NCI-H524 (cell line): ENCODE measurements at places on chromosomes 2 and 18.

DNA sequence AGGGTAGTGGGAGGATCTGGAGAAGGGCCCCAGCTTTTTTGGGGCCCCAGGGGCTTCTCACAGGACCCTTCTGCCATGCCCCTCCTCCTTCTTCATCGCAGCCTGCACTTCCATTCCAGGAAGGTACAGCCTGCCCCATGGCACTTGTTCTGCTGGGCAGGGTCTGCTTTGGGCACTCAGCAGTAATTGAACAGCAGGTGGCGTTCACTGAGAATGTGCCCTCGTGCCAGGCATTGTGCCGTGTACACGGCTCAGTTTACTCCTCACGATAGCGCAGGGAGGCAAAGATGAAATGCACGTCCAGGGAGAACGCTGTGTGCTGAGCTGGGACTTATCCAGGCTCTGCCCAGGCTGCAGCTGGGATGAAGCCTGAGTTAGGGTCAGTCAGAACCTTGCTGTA lies 54.8 kb upstream of the ASB18 start:
- DNase-seq, result no peak

- no peak for DNase-seq
Measured at GRCh38 chr2:90221300-90221651, 1529.8 kb downstream of the RPIA start.

- no peak for DNase-seq
Measured at GRCh38 chr18:75521816-75522215, 94.3 kb upstream of the SMIM21 start.

GRCh38 chr2:105382177-105382576 lies 16.7 kb downstream of the FHL2 start:
- no peak for DNase-seq

DNA sequence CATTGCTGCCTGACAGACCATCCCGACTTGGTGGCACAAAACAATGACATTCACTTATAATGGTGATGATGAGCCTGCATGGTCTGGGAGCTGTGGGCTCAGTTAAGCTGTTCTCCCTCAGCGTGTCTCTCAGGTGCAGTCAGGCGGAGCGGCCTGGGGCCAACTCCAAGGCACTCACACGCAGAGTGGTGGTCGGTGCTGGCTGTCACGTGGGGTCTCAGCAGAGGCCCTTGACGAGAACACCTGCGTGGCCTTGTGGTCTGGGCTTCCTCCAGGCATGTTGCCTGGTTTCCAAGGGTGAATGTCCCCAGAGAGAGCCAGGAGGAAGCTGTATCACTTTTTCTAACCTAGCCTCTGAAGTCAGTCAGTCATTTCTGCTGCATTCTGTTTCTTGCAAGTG lies 29.8 kb downstream of the ARMC9 start:
- no peak for DNase-seq

- peak; percentile 26 for DNase-seq
Measured at GRCh38 chr2:202237787-202238233, 587 bp downstream of the SUMO1 start.

GRCh38 chr2:231286964-231287363 lies 88.5 kb downstream of the ARMC9 start:
- no peak for DNase-seq

DNA sequence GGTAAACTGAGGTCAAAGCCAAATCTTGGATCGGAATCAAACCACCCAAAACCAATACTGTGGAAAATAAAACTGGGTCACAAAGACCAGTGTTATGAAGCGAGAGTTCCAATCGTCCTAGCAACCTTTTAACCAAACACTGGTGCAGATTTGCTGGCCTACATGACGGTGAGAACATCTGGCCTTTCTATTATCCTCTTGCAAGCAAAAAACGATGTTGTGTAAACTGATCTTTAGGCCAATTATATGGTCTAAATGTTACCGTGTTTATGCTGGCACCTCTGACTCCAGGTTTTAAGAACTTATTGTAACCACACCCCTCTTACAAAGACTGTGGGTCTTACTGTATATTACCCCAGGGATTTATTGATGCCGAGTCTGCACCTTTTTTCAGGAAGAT lies 145.9 kb downstream of the GFPT1 start:
- DNase-seq, result peak; percentile 54

DNA sequence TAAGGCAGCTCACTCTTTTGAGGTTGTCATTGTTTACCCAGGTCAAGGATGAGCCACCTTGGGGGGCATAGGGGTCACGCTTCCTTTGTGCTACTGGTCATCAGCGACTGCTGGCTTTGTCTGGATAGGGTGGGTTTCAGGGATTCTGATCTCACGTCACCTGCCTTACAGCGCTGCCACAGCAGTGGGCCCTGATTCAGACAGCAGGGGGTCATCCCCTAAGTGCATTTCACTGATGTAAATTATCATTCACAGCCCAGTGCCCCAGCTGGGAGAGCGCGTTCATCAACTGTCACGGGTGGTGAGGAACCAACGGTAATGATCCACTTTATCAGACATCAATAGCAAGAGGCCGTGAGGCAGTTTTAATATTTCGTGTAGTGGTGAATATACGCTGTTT lies 291.2 kb downstream of the NEDD4L start:
- peak; percentile 4 for DNase-seq

- peak; percentile 41 for DNase-seq
Measured at GRCh38 chr18:72542342-72542741, 1.8 kb downstream of the CBLN2 start.

- no peak for DNase-seq
Measured at GRCh38 chr2:57330447-57330846, 716.2 kb upstream of the VRK2 start.

DNA sequence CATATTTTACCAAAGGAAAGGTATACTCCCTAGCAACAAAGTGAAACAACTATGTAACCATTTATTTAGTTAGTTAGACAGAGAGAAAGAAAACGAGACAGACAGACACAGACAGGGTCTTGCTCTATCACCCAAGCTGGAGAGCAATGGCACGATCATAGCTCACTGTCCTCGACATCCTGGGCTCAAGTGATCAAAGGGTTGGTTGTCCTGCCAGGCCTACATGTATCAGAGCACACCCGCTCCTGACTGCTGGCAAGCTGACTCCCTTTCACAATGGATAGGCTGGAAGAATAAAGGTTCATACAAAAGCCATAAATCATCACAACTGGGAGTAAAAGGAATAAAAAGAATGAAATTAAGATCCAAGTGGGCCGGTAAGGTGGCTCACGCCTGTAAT lies 53.5 kb downstream of the ATL2 start:
- DNase-seq, result no peak

- no peak for DNase-seq
Measured at GRCh38 chr2:60029566-60029883, 523.9 kb downstream of the BCL11A start.

DNA sequence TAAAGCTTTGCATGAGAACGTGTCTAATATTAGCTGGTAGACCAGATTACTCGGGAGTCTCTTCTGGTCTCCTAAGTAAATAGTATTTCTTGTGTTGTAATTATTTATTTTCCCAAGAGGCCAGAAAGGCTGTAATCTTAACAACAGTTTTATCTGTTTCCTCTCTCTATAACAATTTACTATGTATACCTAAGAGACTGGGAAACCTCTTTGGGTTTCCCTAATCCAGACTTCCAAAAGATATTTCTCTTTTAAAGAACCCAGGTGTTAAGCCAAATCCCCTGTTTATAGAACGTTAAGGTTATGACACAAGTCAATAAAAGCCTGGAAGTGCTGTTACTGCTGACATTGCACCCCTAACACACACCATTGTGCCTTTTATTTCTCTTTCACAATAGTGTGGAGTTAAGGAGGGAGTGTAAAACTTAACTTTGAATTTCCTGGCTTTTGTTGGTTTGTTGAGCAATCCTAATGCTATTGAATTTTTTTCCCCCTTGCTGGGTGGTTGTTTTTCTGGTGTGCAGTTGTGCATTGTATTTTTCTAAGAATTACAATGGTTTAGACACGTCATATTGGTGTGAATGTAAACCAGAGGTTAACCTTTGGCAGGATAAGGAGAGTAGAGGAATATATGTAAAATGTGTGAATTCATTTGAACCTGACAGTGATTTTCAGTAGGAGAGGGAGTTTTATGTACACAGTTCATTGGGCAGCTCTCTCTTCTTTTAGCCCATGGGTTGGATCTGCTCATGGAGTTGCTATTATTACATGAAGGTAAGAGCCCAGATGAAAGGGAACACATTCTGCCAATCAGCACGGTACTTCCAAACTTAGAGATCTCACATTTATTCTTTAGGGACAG lies 192.8 kb downstream of the MTX2 start:
- no peak for DNase-seq

GRCh38 chr18:26656944-26657536 lies 108.7 kb upstream of the KCTD1 start:
- DNase-seq, result peak; percentile 59

DNA sequence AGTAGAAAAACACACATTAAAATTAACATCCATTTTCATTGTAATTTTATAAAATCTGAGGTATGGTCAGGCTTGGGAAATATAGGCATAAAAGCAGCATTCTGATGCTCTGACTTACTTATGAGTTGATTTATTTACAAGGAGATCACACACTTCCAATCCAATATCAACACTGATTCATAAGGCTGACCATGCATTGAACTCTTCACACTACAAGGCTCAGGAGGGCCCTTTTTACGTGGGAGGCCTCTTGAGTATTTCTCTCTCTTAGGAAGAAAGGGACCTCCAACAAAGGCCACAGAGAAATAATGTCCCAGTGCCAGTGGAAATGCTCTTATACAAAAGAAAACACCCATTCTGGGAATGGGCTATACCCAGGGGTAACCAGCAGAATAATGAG lies 222.8 kb downstream of the NAPG start:
- no peak for DNase-seq

DNA sequence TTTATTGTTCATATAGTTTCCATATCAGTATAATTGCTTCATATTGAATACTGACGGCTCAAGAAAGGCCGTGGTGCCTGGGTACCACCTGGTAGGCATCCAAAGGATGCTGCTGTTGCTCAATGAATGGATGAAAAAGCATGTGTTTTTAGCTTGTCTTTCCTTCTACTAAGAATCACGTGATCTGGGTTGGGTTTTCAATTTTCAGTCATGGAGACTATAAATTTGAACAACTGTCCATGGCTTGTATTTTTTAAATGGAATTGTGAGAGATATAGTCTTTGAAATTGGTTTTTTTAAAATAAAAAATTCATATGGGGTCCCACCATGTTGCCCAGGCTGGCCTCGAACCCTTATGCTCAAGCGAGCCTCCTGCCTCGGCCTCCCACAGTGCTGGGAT lies 25.3 kb downstream of the EMILIN2 start:
- DNase-seq, result no peak

DNA sequence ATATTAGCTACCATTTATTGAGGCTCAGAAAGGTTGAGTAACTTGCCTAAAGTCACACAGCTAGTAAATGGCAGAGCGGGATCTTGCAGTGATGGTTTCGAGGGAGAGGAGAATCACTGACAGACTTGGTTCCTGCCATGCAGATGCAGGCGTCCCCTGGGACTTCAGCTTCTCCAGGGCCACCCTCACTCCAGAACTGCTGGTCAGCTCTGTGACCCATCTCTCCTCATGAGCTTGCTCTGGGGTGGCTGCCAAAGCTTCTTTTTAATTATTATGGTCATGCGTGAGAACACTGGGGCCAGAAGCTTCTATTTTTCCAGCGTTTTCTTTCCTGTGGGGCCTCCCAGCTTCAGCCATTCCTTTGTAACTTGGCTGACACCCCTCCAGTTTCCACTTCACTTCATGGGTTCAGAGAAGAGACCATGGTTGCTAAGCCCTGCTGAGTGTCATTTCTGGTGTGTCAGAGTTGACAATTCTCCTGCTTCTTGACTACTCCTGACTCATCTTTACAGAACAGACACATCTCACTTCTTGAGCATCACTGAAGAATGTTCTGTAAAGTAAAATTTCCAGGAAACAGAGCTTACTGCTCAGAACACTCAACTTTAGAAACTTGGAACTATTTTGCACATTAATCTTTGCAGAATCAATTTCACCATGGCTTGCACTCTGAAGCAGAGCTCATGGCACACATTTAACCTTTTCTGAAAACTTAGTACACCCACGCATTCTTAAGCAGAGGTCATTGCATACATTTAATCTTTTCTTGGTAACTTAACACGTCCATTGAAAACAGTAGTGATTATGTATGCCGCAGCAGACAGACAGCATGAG lies 70.4 kb downstream of the IL1R2 start:
- no peak for DNase-seq

GRCh38 chr2:112290088-112290487 lies 14.7 kb downstream of the ZC3H6 start:
- no peak for DNase-seq

- no peak for DNase-seq
Measured at GRCh38 chr2:226600184-226600583, 199.4 kb downstream of the IRS1 start.

- no peak for DNase-seq
Measured at GRCh38 chr2:20179755-20180594, 45.0 kb downstream of the SDC1 start.

DNA sequence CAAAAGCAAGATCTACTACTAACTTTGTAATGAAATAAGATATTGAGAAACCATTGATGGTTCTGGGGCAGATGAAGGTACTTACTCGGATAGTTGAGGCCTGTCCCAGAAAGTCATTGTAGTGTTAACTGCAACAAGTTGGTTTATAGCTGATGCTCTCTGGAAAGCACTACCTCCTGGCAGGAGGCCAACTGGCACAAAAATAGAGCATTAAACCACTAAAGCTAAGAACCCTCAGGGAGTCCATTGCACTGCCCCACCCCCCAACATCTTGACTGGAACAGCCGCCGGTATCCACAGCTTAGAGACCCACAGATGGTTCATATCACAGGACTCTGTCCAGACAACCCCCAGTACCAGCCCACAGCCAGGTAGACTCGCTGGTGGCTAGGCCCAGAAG lies 552.5 kb upstream of the CRIM1 start:
- DNase-seq, result peak; percentile 7

GRCh38 chr2:144201868-144202468 lies 318.0 kb downstream of the ZEB2 start:
- no peak for DNase-seq

DNA sequence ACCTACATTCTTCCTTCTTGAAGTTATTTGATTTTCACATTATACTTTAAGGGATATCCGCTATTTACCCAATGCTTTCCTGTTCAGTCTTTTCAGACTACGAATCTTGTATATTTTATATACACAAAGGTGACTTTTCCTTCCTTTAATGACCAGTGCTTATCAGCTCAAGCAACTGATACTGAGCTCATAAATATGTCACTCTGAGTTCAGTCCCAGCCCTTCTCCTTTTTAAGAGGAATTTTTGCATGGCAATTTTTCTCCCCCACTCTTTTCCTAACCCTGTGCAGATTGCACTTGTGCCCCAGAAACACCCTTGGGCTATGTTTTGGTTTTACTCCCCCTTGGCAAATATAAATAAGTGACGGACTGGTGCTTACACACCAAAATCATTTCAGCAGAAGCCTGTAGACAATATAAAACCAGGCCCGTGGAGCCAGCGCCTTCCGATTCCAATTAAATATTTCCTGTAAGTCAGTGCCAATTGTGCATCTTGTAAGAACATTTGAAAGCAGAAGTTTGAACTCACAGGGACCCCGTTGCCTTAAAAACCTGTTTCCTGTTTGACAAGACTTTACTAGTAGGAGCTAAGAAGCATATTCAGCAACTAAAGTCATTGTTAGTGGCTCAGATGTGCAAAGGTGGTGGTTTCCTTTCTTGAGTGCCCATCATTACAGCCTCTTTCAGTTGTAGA lies 66.3 kb upstream of the GATA6 start:
- no peak for DNase-seq
